ENCODE measurements at places on chromosomes 6 and 20. TPM values are rescaled to one million over a fixed set of nuclear protein-coding genes. Genes with fewer than 3 reads are reported as not detected.

The CALHM6 gene
- total RNA-seq = not detected

DNA sequence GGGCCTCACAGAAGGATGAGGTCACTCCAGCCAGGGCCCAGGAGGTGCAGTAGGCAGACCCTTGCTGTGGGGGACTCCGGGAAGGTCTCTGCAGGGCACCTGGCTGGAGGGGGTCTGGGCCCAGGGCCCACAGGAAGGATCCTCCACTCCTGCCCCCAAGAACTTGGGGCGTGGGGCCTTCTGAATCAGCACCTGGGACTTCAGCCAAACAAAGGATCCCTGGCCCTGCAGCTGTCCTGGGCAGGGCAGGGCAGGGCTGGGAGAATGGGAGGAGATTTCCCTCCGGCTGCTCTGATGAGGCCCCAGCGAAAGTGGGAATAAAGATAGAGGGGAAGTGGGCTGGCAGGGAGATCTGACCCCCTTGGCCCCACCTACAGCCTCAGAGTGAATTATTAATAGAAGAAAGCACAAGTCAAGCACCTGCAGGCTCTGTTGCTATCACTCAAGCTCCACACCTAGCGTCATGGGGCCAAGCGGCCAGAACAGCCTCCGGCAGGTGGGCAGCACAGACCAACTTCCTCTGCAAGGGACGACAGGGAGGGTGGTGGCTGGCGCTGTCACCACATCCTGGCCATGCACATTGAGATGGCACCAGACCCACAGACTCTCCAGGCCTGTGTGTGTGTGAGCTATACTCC, 61.6 kb upstream of the MRPS10 start:
- DNase-seq = peak; percentile 67

- peak; percentile 84 for DNase-seq
These were observed 608.3 kb upstream of the CITED2 start for GRCh38 chr6:139982652-139983295.

DNA sequence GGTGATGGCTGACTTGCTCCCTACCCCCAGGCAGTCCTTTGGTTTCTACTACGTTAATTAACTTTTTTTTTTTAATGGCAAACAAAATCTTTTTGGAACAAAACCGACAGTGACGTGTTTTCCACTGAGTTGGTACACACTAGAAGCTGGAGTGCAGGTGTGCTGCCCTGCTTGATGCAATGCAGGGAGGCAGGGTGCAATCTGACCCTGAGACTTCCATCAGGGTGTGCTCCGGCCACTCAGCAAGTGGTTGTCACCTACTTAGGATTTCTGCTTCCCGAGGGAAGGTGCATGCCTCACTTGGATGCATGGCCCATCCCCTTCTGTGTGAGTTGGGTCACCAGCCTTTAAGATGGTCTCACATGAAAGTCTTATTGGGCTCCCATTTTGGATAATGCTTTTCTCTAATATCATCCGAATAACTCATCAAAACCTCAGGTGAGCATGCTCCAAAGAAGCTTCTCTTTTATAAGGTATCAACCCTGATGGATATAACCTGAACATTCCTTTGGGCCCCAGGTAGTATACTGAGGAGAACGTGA, 14.0 kb downstream of the RREB1 start:
- no peak for DNase-seq

DNA sequence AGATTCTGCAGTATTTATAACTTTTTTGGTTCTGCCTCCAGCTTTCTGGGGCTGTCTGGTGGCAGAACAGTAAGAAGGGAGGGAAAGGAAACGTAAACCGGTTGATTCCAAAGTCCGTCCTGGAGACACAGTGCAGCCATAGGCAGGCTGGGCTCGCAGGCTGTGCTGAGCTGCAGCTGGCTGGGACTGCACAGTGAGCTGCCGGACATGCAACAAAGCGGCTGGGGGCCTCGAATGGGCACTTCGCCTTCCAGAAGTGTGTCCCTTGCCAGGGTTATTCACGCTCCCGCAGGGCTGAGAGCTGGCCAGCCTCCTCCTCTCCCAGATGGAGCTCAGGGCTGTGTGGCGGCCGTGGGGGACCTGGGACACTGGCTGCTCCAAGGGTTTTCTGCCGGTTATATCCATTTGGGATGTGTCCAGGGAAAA, 78.1 kb upstream of the CD93 start:
- DNase-seq = no peak

GRCh38 chr6:111737065-111737521, 131.4 kb upstream of the TRAF3IP2 start:
- no peak for DNase-seq

DNA sequence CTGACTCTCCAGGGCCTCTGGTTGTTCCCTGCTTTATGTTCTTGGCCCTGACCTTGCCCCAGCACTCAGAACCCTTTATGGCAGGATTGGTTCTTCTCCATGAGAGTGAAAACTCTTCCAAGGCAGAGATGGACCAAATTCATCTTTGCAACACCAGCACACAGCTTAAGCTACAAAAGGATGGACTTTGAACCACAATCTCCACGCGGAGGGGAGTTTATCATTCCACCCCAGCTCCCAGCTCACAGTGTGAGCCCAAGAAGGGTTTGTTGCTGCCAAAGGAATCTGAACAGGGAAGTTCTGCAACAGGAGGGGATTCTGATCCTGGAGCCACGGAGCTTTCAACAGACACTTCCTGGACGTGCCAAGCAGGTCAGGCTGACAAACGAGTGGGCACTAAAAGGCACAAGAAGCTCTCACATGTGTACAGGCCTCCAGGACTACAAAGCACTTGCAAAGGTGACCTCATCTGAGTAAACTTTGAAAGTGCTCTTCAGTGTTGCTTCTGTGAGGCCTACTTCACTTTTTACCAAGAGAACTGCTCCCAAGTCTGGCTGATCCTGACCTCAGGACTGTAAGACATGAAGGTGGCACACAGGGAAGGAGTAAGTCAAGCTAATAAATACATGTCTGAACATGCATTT, 8.9 kb downstream of the FITM2 start:
- DNase-seq = no peak

- no peak for DNase-seq
These were observed 46.8 kb downstream of the EIF2S2 start for GRCh38 chr20:34065260-34065659.

GRCh38 chr6:98539741-98540140, 294.6 kb upstream of the POU3F2 start:
- DNase-seq = no peak

The ERGIC3 gene
- 435 TPM for total RNA-seq

The ULBP1 gene
- total RNA-seq = 2.8 TPM

DNA sequence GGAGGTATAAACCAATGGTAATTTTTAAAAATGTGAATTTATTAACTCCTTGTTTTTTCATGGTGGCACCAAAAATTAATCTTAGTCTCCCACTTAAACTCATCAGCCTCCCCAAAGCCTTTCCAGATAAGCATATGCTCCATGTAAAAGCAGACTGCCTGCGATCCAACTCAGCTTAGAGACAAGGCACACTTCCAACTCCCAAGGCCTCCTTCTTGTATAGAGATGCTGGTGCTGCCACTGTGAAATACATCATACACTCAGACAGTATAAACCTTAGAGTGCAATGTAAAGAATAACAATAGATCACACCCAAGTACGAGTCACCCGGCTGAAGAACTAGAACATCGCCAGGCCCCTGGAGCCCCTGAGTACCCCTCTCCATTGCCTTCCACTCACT, 2.0 kb downstream of the ANKRD6 start:
- no peak for DNase-seq

DNA sequence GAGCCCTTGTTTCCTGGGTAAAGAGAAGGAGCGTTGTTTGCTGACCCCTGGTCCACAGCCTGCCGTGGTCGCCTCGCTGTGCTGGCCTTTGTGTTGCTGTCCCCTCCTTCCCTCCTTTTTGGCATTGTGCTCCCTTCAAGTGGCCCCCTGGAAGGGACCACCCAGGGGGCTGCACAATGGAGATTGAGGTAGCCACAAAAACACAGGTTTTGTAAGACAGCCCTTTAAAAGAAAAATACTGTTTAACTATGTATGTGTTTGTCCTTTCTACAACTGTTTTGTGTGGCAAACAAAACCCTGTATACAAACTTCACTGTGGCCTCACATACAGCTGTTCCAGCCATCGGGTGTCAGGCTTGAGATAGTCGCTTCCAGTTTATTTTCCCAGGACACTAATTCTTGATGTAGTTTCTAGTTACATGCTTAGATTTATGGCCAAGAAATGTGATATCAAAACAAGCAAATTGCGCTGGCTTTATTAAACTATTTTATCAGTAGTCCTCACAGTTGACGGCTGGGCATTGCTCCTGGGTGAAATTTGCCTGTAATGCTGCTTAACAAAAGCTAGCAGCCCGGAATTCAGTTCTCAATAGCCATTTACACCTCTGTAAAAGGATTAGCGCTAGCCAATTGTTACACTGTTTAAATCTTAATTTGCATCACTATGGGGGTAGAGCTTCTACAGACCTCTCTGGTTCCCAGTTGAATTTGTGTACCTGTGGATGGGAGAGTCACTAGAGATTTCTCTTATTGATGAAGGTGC, 64.1 kb downstream of the KIZ start:
- no peak for DNase-seq

DNA sequence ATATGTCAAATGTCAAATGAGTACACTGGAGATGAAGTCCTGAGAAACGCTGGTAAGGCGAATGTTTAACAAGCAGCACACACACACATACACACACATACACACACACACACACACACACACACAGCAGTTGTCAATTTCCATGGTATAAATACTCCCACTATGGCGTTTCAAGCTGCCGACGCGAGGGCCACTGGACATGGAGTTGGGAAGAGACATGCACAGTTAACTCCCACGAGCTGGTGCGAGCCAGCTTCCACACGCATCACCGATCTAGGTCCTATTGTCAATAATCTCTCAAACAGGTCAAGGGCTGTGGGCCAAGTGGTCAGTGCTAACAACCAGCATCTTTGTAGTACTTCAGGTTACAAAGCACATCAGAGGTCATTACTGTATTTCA, 58.9 kb downstream of the TRERF1 start:
- no peak for DNase-seq

DNA sequence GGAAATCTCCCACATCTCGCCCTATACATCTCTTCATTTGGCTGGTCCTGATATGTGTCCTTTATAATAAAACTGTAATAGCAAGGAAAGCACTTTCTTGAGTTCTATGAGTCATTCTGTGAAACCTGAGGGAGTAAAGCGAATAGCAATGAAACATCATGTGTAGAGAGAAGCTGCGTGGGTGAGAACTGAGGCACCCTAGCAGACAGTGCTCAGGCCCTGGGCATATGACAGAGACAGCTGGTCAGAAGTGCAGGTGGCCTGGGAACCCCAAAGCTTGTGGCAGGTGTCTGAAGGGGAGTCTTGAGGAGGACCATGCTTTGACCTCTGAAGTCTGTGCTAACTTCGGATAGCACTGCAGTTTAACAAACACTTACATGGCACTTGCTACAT, 1.3 kb upstream of the BLOC1S5 start:
- no peak for DNase-seq

The TBX18 gene
- total RNA-seq = not detected

- DNase-seq = no peak
These were observed 15.1 kb upstream of the SNX3 start for GRCh38 chr6:108275976-108276375.

The HCRTR2 gene
- not detected for total RNA-seq

- DNase-seq = peak; percentile 91
These were observed at the start of gene FAM135A for GRCh38 chr6:70413114-70413991. Gene FAM135A, plus strand, starts transcription at chr6:70413508. Its CDS starts 14,835 bp downstream, at chr6:70428343.

The WFDC10A gene
- total RNA-seq = not detected

GRCh38 chr6:169194737-169195136, 58.9 kb downstream of the THBS2 start:
- no peak for DNase-seq

DNA sequence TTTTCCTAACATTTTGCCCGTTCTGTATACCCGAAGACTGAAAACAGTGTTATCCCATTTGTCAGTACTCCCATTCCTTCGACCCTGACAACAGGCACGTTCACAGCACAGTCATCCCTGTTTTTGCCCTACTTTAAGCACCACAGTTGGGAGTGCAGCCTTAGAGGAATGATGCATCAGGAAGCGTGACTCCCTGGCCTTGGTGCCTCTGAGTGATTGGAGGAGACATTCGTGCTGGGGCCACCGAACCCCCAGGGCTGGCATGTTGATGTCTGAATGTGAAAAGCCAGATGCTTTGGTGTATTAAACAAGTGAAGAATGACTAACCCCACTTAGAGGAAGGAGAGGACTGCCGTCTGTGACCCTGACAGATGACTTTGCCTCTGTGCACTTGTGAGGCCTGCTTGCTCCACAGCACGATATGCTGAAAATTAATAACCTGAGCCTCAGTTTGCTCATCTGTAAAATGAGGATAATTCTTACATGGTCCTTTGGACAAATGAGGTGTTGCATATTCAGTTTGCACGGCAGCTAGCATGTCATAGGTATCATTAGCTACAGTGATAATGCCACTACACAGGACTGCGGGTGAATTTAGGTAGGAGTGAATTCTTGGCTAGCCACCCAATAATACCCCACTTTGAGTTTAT, 36.0 kb downstream of the STK35 start:
- no peak for DNase-seq

GRCh38 chr20:8155229-8155628, 23.2 kb downstream of the PLCB1 start:
- peak; percentile 45 for DNase-seq

- DNase-seq = no peak
These were observed 144.2 kb downstream of the GMDS start for GRCh38 chr6:2101213-2101612.

GRCh38 chr6:107083047-107083768, 32.1 kb downstream of the BEND3 start:
- no peak for DNase-seq

DNA sequence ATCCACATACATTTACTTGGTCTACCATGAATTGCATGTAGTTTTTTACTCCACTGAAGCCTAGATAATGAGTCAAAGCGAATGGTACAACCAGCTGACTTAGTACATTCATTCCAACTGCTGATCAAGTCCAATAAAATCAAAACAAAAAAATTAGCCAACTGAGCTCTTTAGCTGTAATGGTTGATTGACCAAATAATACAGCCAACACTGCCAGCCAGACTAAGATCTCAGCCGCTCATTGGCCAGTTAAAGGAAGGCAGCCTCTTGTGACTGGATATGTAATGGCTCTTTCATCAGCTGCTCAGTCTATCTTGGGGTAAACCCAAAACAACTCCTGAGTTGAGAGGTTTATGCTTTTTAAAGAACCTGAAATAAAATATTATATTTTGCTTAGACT, 204.3 kb upstream of the RSPO3 start:
- no peak for DNase-seq

The DPPA5 gene
- total RNA-seq = not detected

The GPR63 gene
- total RNA-seq = 1.9 TPM

The ADGB gene
- total RNA-seq = not detected

DNA sequence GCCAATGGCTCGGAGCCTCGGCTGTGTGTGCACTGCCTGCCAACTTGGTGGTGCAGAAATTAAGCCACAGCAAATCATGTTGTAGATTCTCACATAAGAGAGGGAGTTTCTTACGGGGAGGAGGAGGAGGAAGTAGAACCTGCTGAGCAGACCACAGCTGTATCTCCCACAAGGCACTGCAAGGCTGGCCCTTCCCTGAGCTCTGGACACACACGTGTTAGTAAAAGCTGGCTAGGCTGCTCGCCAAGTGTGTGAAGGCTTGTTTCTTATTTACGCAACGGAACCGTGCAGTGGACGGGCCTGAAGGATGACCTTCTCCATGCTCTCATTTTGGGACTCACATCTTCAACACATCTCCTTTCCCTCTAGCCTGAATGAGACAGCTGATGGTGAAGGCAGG, 15.7 kb upstream of the QKI start:
- DNase-seq = no peak
